SJCRH30 (cell line): ENCODE measurements at places on chromosomes 11 and 22.
A peak's percentile ranks its signal among the peaks of the same experiment; 100 is the strongest.

DNA sequence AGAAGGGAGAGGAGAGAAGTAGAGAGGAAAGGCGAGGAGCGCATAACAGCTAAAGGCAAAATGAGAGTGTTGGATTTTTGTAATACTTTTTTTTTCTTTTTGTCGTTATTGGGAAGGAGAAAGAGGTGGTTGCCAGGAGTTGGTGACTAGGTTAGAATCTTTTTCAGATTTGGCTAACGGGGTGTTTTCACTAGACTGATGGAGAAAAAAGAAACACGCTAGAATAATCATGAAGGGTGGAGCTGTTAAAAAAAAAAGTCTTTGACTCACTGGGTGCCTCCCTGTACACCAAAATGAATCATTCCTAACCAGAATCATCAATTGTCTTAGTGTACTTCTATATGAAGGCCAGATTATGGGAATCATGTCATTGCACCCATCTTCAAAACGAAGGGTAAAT is 12.7 kb downstream of the BLID start:
- no peak overlapping the region for H3K4me3 ChIP-seq
- no peak for DNase-seq
- H3K36me3 ChIP-seq: no peaks in the 10 kb centered on the region
- H3K27ac ChIP-seq: no peak overlapping the region

DNA sequence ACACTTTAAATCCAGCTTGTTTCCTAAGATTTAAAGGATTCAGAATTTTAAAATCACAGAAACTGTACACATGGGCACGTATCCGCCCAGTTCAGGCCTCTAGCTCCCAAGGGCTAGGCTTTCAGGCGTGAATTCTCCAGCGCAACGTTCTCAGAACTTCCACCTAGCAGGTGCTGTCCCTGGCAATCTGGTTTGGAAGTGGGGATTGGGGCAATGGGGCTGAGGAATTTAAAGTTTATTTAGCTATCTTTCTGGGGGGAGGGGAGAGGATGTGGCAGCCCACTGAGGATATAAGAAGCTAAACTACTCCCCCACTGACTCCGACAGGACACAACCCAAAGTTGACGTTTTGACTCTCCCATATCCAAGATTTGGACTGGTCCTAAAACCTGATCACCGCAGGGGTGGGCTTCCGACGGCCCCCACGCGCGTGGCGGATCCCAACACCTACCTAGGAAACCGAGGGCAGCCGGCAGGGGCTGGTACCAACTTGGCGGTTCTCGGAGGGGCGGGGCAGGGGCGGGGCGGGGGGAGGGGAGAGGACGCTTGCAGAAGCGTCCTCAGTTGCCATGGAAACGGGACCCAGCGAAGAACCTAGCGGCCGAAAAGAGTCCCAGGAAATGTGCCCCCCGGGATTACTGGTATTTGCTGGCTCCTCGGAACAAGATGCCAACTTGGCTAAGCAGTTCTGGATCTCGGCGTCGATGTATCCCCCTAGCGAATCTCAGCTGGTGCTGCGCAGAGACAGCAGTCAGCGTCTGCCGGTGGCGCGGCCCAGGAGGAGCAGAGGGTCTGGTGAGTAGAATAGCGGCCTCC is at the start of gene HOATZ:
Gene HOATZ, plus strand, starts transcription at position 563 of the 816 bp plus-strand sequence. Its CDS starts 7 bp downstream, at position 570.
- no peak for DNase-seq
- H3K27me3 ChIP-seq: no peaks in the 10 kb centered on the region
- H3K27ac ChIP-seq: no peak within 1 kb of the TSS
- H3K36me3 ChIP-seq: no peaks in the 10 kb centered on the region
- no peaks in the 10 kb centered on the region for H3K4me1 ChIP-seq

GRCh38 chr11:13462311-13462900 is 616 bp downstream of the BTBD10 start:
- no peaks in the 10 kb centered on the region for H3K4me1 ChIP-seq
- H3K27me3 ChIP-seq: no peaks in the 10 kb centered on the region
- peak overlapping the region; percentile 76 for H3K27ac ChIP-seq
- H3K4me3 ChIP-seq: peak overlapping the region; percentile 80

DNA sequence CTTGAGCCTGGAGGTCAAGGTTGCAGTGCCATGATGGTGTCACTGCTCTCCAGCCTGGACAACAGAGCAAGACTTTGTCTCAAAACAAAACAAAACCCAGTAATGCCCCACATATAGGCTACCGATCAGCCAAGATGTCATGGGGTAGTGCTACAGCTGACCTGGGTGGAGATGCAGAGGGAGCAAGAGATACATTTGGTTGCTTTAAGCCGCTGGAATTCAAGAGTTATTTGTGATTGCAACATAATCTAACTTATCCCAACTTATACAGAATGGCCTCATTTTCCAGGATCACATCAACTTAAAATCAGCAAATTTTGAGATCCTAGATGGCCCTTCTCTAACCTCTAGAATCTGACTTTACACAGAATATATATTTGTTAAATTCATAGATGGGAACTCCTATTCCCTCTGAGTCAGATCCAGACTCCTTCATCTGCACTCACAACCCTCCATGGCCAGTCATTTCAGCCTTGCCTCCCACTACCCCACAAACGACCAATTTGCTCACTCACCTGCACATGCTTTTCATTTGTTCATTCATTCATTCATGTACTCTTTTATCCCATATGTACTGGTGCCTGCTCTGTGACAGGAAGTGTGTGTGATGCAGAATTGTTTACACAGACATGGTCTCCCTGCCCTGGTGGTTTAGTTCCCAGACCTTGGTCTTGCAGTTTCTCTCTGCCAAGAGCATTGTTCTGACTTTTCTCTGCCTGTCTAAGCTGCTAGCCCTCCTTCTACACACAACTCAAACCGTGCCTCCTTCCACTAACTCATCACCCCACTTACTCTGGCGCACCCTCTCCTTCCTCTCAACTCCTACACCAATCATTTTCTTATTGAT is 24.1 kb upstream of the APLNR start:
- no peaks in the 10 kb centered on the region for H3K4me1 ChIP-seq
- H3K4me3 ChIP-seq: no peak overlapping the region
- H3K27me3 ChIP-seq: no peaks in the 10 kb centered on the region
- H3K36me3 ChIP-seq: no peaks in the 10 kb centered on the region
- no peak overlapping the region for H3K27ac ChIP-seq

GRCh38 chr11:116986521-116987105 is 111.6 kb downstream of the SIK3 start:
- H3K27ac ChIP-seq: no peak overlapping the region
- H3K4me3 ChIP-seq: no peak overlapping the region
- H3K27me3 ChIP-seq: no peaks in the 10 kb centered on the region
- DNase-seq: no peak
- H3K4me1 ChIP-seq: no peaks in the 10 kb centered on the region; the same call in 1 of the 2 replicates

DNA sequence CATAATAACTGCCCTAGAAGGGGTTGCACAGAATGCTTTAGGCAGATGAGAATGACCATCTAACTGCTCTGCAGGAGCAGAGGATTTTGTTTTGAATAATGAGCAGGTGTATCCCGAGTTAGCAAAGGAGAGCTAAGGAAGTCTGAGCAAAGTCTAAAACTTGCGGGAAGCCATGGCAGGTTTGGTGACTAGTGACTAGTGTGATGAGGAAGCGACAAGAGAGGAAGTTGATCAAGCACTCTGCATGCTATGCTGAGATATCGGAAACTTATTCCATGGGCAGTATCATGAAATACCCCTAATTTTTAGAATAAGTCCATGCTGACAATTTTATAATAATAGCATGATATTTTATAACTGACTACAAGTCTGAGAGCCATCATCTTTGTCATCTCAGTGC is 12.9 kb downstream of the OLFML1 start:
- no peak overlapping the region for H3K4me3 ChIP-seq
- no peak overlapping the region for H3K27ac ChIP-seq

DNA sequence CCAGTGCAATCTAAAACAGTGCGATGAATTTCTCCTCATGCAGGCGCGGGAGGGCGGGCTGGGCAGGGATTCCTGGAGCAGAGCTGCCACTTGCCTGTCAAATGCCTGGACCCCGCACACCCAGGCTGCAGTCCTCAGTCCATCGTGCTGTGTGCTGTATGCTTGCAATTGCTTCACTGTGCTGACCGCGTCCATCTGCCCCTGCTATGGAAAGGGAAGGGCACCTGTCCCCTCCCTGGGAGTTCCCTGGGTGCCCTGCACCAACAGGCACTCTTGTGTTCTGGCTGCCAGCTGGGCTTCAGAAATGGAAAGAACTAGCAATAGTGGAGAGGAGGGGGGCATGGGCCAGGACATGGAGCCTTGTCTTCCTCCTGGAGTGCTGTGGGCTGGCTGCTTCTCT is 185.4 kb upstream of the B3GAT1 start:
- H3K4me1 ChIP-seq: peaks cover 4% of the 10 kb centered on the region
- no peaks in the 10 kb centered on the region for H3K27me3 ChIP-seq
- no peak for DNase-seq

DNA sequence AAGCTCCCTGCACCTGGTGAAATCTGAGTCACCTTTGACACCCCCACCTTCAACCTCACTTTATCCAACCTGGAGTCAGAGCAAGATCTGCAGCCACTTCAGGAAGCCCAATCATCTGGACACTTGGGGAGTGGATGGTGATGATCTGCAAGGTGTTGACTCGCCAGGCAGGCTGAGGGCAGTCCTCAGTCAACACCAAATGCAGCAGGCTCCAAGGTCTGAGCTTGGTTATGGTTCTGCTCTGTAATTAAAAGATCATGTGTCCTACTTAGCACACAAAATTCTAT is 446.9 kb downstream of the BRD1 start:
- DNase-seq: no peak
- no peaks in the 10 kb centered on the region for H3K36me3 ChIP-seq
- no peaks in the 10 kb centered on the region for H3K4me1 ChIP-seq
- no peak overlapping the region for H3K4me3 ChIP-seq
- H3K27me3 ChIP-seq: peaks cover 56% of the 10 kb centered on the region

DNA sequence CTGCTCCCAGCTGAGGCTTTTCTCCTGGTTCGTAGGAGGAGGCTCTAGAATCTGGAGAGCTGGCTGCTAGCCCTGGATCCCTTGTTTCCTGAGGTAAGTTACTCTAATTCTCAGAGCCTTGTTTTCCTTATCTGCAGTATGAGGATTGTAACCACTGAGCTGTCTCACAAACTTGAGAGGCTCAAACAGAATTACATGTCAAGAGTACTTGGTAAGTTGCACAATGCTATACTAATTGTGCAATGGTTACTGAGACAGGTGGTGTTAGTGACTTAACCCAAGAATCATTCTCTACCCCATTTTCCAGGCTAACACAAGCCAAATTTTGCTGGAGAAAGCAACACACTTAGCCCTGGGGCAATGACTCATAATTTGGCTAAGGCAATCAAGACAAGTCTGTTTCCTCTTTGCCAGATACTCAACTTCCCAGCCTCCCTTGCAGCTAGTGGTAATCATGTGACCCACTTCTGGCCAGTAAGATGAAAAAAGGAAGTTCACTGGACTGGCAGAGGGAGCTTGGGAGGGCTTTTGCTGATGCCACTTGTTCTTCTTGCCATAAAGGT is 348.0 kb downstream of the TENM4 start:
- H3K27ac ChIP-seq: no peak overlapping the region
- H3K4me3 ChIP-seq: no peak overlapping the region
- H3K27me3 ChIP-seq: no peaks in the 10 kb centered on the region
- DNase-seq: peak; percentile 24
- H3K4me1 ChIP-seq: peaks cover 29% of the 10 kb centered on the region

GRCh38 chr11:29022676-29023075 is 914.5 kb downstream of the METTL15 start:
- H3K4me1 ChIP-seq: no peaks in the 10 kb centered on the region
- H3K27ac ChIP-seq: no peak overlapping the region
- H3K27me3 ChIP-seq: no peaks in the 10 kb centered on the region
- no peak for DNase-seq
- H3K36me3 ChIP-seq: no peaks in the 10 kb centered on the region

DNA sequence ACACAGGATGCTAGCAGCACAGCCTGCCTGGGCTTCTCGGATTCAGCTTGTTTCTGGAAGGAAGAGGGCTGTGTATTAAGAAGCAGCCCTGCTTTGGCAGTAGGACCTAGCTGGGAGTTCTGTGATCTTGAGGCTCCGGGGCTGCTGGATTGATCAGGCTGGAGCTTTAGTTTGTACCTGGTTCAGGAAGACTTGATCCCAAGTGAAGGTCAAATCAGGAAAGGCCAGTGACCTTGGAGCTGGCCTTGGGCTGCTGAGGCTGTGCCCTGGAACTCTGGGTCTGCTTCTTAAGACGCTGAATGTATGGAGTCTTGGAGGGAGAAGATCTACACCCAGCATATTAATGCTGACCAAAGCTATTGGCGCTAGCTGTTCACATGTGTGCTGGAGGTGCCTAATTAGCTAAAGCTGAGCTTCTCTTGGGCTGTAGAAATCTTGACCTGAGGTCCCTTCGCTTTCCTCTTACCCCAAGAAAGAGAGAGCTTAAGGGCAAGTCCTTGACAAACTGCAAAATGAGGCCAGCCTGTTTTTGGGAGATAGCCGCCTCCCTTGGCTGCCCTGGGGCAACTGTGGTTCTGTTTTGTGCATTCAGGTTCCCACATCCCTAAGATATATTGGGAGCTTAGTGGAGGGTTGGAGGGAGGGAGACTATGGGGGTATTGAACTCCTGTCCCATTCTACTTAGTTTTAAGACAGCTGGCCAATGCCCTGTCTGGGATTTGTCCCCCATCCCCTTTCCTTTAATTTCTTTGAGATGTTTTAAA is 135.9 kb downstream of the DBX1 start:
- peaks cover 64% of the 10 kb centered on the region for H3K4me1 ChIP-seq
- peak overlapping the region; percentile 64 for H3K4me3 ChIP-seq
- H3K27ac ChIP-seq: peak overlapping the region; percentile 89

GRCh38 chr22:50251477-50252081 is 514 bp upstream of the HDAC10 start:
- H3K4me3 ChIP-seq: peak overlapping the region; percentile 66
- H3K4me1 ChIP-seq: peaks cover 6% of the 10 kb centered on the region; the same call in 1 of the 2 replicates
- DNase-seq: no peak
- H3K36me3 ChIP-seq: peaks cover 10% of the 10 kb centered on the region
- H3K27ac ChIP-seq: no peak overlapping the region

DNA sequence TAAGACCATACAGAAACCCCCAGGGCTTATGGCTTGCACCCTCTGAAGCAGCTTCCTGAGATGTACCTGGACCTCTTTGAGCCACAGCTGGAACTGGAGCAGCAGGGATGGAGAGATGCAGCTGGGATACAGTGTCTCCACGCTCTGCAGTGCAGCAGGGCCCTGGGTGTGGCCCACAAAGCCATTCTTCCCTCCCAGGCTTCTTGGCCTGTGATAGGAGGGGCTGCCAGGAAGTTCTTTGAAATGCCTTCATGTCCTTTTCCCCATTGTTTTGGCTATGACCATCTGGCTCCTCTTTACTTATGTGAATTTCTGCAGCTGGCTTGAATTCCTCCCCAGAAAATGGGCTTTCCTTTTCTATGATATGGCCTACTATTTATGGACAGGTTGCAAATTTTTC is 37.1 kb upstream of the RAB38 start:
- no peaks in the 10 kb centered on the region for H3K4me1 ChIP-seq
- no peaks in the 10 kb centered on the region for H3K36me3 ChIP-seq
- DNase-seq: no peak
